ENCODE measurements at places on chromosomes 7 and 10.

DNA sequence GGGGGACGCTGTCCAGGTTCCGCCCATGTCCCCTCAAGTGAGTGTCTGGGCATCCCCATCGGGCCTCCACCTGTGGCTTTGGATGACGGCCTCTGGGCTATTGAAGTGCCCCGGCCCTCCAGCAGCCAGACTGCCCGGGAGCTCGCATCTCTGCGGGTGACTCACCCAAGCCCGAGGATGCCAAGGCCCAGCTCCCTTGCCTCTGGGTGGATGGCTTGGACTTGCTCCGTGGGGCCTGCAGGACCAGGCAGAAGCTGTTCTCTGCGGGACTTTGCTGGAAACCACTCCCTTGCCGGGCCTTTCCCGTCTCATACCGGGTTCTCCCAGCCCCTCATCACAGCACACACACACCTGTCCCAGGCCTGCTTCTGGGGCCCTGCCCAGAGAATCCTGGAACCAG lies 22.4 kb downstream of the DPYSL4 start:
- DNase-seq = no peak

DNA sequence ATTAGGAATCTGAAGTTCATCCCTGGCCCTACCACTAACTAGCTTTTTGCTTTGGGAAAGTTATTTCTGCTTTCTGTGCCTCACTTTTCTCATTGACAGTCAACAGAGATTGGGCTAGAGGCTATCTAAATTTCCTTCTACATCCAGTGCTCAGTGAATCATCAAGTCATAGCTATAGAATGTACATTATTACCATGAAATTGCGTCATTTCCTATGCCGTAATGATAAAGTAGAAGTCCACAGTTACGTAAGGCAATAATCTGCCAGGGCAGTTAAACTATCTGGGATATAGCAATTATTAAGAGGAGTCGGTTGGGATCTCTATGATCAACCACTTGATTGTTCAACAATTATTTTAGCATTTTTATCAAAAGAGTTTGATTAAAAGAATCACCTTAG lies 64.4 kb downstream of the ITGB8 start:
- no peak for DNase-seq

DNA sequence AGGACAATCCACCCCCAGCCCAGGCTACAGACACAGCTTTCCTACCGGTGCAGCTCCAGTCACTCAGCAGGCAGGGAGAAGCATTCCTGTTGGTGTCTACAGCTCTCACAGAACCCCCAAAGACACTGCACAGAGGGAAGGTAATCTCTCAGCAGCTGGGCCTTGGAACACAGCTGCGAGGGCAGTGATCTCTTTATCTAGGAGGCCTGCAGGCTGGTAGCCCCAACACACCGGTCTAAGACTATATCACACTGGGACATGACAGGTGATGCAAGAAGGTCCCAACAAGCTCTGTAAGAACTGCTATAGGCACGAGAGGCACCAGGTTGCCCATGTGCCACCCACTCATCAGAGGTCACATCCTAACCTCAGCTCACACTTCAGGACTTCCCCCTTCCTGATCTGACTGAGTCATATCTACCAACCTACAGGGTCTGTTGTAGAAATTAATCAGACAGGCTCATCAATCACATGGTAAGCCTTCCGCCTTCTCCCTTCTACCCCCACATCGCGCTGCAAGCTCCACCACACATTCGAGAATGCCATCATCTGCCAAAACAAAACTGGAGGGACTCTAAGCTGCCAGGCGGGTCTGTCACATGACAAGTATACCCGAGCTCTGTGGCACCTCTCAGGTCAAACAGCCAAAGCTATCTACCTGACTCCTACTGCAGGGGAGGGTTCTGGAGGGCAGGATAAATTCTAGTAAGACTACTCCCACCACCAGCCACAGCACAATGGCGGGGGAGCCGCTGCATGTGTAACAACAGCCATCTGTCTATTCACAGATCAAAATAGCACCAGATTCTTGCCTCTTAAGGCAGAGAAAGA lies 26.1 kb downstream of the FAM53B start:
- peak; percentile 64 for DNase-seq

- no peak for DNase-seq
Measured at GRCh38 chr7:26592011-26592410, 272.4 kb downstream of the SKAP2 start.

GRCh38 chr7:41351091-41351490 lies 351.8 kb downstream of the INHBA start:
- DNase-seq = no peak

GRCh38 chr7:46160861-46161260 lies 239.8 kb upstream of the IGFBP3 start:
- no peak for DNase-seq

- no peak for DNase-seq
Measured at GRCh38 chr7:101882595-101883564, 65.5 kb downstream of the CUX1 start.

DNA sequence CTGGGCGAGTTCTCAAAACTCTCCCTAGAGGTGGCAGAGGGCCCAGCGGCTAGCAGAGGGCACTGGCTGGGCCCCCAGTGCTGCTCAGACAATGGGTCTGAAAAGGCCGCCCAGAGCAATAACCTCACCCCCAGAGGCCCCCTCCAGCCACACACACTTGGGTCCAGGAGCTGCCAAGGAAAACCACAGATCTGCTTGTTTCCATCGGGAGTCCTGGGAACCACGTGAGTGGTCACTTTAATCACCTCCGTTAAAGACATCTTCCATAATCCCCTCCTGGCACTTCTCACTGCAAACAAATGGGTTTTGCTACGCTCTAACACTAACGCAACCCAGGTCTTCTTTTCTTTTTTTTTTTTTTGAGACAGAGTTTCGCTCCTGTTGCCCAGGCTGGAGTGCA lies 30.0 kb downstream of the NUDT1 start:
- DNase-seq = no peak

GRCh38 chr7:155744971-155745683 lies 67.1 kb downstream of the SHH start:
- no peak for DNase-seq

GRCh38 chr7:114415064-114415989 lies 712 bp downstream of the FOXP2 start:
- DNase-seq = no peak

DNA sequence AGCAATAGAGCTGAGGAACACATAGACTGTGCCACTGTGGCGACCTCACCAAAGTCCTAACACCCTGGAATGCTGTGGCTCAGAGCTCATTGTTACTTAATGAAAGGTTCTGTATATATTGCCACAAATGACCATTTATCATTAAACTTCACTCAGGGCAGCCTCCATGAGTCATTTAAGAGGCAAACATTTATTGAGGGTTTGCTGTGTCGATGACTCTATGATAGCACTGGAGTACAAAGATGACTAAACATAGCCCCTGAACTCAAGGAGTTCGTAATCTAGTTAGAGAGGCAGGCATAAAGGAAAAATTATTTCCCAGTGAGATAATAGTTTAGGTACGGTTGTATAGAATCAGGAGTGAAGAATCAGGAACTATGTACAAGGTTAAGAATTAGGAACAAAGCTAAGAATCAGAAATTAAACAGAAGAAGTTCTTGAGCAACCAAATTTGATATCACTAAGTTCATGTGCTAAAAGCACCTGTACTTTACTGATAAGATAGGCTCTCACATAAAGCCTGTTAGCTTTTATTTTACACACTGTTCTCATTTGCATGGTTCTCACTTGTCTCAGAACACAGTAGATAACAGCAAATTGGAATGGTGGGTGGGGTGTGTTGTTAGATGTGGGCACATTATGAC lies 7.9 kb downstream of the ENTPD7 start:
- no peak for DNase-seq

- peak; percentile 15 for DNase-seq
Measured at GRCh38 chr7:158541346-158542010, 46.1 kb downstream of the PTPRN2 start.

DNA sequence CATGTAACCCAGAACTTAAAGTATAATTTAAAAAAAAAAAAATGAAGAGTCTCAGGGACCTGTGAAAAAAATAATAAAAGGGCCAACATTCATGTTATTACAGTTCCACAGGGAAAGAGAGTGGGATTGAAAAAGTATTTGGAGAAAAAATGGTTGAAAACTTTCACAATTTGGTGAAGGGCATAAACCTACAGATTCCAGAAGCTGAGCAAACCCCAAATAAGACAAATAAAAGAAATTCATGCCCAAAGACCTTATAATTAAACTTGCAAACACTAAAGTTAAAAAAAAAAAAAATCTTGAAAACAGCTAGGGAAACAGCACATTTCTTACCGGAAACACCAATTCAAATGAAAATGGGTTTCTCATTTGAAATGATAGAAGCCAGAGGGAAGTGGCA lies 19.9 kb downstream of the VPS41 start:
- DNase-seq = no peak

- DNase-seq = no peak
Measured at GRCh38 chr10:35743851-35744250, 101.8 kb upstream of the FZD8 start.

GRCh38 chr7:134188311-134188710 lies 61.2 kb downstream of the LRGUK start:
- DNase-seq = no peak

- DNase-seq = no peak
Measured at GRCh38 chr7:97770850-97771249, 39.0 kb downstream of the TAC1 start.

GRCh38 chr10:86536294-86536861 lies 14.8 kb upstream of the WAPL start:
- DNase-seq = peak; percentile 27

- no peak for DNase-seq
Measured at GRCh38 chr7:87322912-87323311, 22.6 kb upstream of the CROT start.

- DNase-seq = no peak
Measured at GRCh38 chr10:49144058-49144720, 10.4 kb upstream of the FAM170B start.

- no peak for DNase-seq
Measured at GRCh38 chr7:721619-722248, 4.8 kb upstream of the DNAAF5 start.

DNA sequence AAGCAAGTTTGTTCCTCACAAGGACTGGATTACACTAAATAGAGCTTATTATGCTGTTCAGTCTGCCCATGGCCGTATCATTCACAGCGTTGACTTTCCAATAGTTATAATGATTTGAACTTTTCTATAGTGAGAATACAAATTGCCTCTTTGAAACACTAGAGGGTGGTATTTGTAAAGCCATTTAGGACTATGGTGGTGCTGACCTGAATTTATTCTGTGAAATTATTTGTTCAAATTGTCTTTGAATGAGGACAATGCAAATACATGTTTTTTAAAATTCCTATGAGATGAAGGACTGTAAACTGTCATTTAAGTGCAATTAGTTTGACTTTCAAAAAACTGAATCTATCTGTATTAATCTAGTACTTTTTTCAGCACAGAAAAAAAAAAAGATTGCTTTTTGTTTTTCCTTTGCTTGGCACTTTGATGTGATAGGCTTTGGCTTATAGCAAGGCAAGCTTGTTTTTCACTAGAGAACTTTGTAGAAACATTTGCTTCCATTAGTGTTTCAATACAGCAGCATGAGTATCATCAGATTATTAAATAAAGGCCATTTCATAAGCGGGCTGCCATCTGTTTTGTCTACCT lies 122.7 kb upstream of the TMEM229A start:
- DNase-seq = no peak

DNA sequence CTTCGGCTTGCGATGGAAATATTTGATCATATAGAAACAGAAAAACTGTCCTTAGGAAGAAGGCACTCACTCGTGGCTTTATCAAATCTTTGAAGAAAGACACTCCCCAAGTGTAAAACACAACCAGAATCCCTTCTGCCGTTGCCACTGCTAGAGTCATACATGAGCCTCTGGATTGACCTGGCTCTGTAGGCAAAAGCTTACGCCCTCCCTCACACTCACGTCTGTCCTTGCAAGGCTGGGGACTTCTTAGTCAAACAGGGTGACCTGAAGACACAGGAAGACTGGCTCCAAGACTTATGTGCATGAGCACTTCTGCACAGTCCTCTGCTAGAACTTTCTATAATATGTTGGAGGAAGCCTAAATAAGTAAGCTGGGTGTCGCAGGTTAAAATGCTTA lies 135.4 kb upstream of the MDFIC start:
- no peak for DNase-seq

GRCh38 chr7:112550468-112551060 lies 69.8 kb downstream of the LSMEM1 start:
- DNase-seq = no peak

- no peak for DNase-seq
Measured at GRCh38 chr10:131795761-131796160, 105.0 kb upstream of the PPP2R2D start.

- no peak for DNase-seq
Measured at GRCh38 chr7:149720372-149721083, 52.9 kb downstream of the ZNF467 start.

DNA sequence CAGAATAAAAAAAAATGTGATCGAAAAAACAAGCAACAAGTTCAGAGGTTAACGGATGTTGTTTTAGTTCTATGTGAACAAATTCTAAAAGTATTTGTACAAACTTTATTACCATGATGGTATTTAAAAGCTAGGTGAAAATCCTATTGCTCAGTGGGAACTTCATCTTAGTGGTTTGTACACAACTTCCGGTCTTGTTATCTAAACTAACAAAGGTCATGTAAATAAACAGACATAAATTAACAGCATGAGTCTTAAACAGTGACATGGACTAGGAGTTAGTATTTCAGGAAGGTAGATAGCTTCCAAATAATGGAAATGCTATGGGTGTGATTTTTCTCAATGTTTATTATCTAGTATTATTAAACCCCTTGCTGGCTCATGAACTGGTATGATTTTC lies 83.8 kb downstream of the SPAG6 start:
- DNase-seq = no peak

DNA sequence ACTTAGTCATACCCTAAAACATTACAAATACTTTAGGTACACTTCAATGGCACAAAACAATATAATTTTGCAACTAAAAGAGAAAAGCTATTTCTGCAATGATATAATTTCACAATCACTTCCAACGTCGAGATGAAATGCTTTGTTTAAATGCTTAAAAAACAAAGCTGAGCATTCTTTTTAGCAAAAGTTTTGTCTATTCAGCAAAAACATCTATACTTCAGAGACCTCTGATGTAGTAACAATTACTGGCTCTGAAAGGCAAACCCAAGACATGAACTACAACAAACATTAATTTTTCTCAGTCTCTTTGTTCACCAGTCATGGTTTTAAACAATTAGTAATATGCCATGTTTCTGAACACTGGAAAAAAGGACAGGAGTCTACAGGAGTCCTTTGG lies 16.4 kb downstream of the OAT start:
- DNase-seq = no peak

- no peak for DNase-seq
Measured at GRCh38 chr10:78541481-78542140, 507.9 kb downstream of the RPS24 start.

GRCh38 chr10:130762491-130762890 lies 549.0 kb downstream of the TCERG1L start:
- no peak for DNase-seq

GRCh38 chr10:15223174-15223573 lies 54.7 kb upstream of the NMT2 start:
- no peak for DNase-seq

DNA sequence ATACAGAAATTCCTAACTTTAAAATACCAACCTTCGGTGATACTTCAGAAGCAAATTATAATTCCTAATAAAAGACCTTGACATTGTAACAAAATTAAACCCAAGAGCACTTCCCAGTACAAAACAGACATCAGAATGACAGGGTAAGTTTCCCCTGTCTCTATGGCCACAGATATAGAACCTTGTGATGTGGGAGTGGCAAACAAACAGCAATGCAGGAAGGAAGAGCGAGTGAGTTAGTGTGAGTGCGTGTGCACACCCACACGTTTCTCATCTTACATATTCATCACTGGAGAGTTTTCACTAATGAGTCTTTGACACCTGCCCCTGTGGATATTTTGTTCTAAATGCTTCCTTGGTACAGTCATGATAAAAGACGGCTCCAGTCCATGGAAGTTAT lies 72.2 kb downstream of the VWC2 start:
- no peak for DNase-seq

Data from stimulated activated CD4-positive, alpha-beta T cell treated with anti-CD3 and anti-CD28 coated beads, Interleukin-12 subunit alpha, Interleukin-12 subunit beta, amount 100 ng/mL, for 4 hours (primary cell).